ENCODE measurements at places on chromosomes 11 and 22.
A peak's percentile ranks its signal among the peaks of the same experiment; 100 is the strongest.

- no peak for DNase-seq
Measured at GRCh38 chr11:73866586-73866996, 10.1 kb downstream of the COA4 start.

DNA sequence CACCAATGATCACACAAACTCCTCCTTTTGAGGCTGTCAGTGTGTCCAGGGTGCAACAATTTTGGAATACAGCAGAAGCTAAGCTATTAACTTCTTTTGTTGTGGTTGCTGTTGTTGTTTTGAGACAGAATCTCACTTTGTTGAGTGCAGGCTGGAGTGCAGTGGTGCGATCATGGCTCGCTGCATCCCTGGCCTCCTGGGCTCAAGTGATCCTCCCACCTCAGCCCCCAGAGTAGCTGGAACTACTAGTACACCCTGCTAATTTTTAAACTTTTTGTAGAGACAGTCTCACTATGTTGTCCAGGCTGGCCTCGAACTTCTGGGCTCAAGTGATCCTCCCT, 22.0 kb downstream of the GSTT2B start:
- DNase-seq: no peak

GRCh38 chr22:28171115-28171514, 252.1 kb upstream of the PITPNB start:
- DNase-seq: no peak

GRCh38 chr11:39190751-39191150, 2268.7 kb downstream of the LRRC4C start:
- DNase-seq: no peak

DNA sequence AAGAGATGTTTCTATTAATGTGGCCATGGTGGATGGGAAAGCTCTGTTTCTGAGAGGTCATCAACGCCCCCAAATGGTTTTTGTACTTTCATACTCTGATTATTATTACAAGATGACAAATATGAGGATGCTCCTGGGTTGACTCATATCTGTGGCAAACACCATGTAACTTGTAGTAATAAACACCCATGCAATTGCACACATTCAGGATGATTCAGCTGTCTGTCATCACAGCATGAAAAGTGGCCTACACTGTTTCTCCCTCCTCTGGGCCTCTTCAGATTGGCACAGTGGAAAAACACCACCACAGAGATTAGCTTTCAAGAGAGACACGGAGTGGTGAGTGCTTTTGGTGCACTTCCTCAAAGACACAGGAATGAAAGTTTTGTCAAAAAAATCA, 85.4 kb downstream of the MTNR1B start:
- DNase-seq: no peak

GRCh38 chr22:35921777-35922176, 106.8 kb downstream of the RBFOX2 start:
- DNase-seq: peak; percentile 59

DNA sequence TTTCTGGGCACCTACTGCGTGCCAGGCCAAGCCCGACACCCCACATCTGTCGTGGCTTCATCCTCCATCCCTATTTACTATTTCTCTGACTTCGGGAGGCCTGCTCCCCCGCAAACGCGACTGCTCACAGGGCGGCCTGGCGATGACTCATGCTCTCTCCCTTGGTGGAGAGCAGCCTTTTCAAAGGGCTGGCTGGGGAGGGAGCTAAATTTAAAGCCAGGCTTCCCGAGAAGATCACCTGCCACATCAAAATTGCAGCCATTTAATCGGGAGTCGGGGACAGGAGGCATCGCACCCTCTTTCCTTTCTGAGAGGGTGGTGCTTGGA, 24.9 kb upstream of the SHISAL1 start:
- DNase-seq: no peak

DNA sequence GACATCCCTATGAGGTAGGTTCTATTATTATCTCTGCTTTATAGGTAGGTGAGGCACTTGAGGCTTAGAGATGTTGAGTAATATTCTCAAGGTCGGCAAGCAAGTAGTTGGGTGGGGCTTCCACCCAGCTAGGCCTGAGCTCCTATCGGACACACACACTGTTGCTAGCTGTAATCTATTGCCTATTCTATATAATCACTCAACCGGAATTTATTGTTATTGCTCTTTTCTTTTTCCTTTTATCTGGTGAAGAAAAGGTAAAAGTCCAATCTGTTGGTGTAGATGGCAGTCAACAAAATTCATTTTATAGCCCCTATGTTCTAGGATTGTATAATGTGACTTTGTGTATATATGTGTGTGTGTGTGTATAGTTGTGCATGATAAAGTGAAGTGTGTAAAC, 3.4 kb downstream of the OR9Q2 start:
- no peak for DNase-seq

DNA sequence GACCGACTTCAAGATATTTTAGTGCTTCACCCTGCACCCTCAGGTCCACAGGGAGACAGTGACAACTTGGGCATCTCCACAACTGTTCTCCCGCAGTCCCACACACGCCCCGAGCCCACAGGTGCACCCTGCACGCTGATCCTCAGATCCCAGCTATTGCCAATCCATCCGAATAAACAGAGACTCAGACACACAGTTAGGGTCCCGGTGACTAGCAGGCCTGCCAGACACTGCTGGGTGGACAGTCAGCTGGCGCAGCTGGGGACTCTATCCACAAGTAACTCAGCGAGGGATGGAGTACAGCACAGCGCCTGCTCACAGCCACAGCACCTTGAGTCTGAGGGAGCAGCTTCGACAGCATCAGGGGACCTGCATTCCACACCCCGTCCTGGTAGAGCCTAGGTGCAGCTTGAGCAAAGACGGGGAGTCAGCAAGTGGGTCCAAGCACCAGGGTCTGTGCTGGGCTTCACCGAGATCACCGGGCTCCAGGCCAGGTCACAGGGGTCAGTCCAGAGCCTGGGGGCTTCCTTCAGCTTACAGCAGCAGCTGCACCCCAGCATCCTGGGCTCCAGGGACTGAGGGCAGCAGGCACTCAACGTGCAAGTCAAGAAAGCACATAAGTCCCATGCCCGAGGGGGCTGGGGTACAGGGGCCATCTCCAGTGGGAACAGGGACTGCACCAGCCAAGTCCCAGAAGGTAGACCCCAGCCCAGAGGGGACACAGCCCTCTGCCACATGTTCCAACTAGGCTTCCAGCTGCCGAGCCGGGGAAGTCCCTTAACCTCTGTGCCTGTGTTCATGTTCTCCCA, 7.6 kb downstream of the RPL3 start:
- DNase-seq: no peak

- no peak for DNase-seq
Measured at GRCh38 chr22:28408709-28409108, 270.9 kb downstream of the TTC28 start.

DNA sequence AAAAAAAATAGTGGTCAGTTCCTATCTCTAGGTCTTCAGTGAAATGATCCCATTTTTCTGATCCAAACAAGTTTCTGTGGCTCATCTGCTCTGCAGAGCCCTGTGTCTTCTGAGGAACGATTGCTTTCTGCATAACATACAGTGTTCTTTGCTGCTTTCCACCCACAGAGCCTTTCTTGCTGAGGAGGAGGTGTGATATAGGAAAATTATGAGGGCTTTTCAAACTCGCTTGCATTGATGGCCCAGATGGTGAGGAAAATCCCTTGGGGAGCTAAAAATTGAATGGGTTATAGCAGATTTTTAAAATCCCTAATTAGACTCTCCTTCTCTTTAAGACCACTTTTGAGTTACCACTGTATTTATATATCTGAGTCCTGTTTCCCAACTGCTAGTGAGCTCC, 31.3 kb downstream of the JAM3 start:
- DNase-seq: no peak

GRCh38 chr11:61472282-61472681, 36.3 kb upstream of the LRRC10B start:
- DNase-seq: no peak

GRCh38 chr11:24755260-24755839, 258.5 kb downstream of the LUZP2 start:
- no peak for DNase-seq

DNA sequence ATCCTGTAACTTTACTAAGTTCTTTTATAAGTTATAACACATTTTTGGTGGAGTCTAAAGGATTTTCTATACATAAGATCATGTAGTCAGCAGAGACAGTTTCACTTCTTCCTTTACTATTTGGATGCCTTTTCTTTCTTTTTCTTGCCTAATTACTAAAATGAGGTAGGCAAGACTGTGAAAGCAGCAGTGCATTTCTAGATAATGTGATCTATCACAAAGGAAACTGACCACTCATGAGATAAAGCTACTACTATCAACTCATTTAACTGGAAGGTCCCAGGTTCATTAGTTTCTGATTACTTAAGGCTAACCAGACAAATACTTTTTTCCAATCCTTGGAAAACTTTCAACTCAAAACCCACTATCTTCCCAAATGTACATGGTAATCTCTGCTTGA, 196.2 kb upstream of the E2F8 start:
- DNase-seq: no peak

GRCh38 chr11:32575070-32575469, 8.6 kb upstream of the EIF3M start:
- DNase-seq: no peak

DNA sequence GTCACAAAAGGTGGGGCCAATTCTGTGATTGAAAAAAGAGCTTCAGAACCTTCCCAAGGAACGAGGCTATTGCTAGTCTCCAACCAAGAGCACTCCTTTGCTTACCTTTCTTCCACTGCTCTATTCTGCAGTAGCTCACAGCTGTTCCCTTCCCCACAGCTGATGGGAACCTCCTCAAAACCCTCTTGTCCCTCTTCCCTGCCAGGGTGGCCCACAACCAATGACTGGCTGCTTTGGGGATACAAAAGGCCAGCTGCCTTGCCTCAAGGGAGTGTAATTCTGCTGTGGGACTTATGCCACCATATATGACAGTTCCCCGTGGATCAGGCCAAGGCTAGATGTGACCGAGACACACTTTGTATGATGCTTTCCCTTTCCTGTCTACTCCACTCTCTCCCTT, 15.0 kb downstream of the KCNE3 start:
- no peak for DNase-seq

- no peak for DNase-seq
Measured at GRCh38 chr11:2088284-2088683, 50.9 kb downstream of the IGF2 start.

GRCh38 chr11:20881328-20882079, 212.1 kb downstream of the NELL1 start:
- no peak for DNase-seq

DNA sequence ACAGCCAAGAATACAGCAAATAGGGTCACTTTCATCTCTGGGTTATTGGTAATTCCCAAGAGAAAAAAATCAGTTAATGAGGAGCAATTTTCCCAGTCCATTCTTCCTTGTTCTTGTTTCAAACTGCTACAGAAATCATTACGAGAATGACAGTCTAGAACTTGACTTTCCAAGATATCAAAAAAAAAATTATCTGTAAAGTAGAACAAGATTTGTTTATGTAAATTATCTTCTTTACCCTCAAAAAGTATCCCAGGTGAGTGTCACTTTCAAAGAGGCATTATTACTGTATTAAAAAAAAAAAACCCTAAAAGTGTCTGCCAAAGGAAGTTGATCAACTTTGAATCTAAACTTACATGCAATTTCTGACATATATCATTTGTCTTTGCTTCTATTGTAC, at the start of gene OR5W2:
TSS of gene OR5W2 (minus strand) at position 101 of the 400 bp plus-strand sequence. CDS start at position 101, 0 bp downstream.
- no peak for DNase-seq

DNA sequence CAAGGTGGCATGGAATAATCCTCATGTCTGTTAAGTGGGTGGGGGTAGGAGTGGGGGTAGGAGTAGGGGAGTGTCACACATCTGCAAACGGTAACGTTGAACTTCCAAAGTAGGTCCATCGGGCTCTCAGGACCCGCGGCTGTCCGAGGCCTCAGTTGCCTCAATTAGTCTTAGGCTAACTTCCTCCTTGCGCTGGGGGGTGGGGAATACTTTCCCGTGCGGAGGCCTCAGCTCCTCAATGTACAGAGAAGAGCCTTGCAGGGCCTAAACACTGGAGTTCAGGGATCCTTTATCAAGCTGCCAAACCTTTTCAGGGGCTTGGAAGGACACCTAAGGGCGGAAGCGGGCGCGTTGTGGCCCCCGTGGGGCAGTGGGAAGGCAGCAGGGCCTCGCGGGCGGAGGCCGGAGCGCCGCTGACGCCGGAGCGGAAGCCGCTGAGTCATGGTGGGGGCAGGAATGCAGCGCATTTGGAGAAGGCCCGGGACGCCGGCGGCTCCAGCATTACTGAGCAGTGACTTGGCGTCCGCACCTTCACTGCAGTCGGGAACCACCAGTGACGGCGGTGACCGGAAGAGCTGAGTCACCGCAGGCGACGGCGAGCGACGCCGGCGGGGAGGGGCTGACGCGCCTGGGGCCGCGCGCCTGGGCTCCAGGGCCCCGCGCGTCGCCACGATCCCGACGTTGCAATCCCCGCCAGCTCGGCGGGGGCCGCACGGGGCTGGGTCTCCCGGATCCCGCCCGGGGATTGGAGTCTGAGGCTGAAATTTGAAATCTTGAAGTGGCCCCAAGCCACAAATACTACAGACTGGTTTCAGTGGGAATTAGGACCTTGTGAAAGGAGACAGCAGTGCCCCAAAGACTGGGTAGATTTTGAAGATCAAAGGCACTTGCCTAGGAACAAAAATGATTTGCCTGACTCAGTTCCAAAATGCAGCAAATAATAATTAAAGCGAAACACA, 20.2 kb upstream of the IPO7 start:
- DNase-seq: peak; percentile 80

GRCh38 chr22:19843107-19843856, 11.4 kb downstream of the GNB1L start:
- no peak for DNase-seq

DNA sequence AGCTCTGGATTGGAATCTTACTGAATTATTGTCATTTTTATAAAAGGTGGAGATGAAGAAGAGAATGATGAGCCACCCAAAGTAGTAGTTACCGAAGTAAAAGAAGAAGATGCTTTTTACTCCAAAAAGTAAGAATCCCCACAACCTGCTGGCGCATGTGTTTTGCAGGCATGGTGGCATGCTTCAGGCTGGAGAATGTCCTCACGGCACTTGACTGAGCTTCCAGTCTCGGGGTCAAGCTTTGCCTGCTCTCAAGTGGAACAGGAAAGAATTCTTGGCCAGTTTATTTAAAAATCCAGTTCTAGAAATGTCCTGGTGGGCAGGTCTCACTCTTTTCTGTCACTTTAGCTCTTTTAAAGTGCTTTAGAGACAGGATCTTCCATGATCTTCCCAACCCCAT, 17.5 kb downstream of the NUP50 start:
- DNase-seq: no peak

DNA sequence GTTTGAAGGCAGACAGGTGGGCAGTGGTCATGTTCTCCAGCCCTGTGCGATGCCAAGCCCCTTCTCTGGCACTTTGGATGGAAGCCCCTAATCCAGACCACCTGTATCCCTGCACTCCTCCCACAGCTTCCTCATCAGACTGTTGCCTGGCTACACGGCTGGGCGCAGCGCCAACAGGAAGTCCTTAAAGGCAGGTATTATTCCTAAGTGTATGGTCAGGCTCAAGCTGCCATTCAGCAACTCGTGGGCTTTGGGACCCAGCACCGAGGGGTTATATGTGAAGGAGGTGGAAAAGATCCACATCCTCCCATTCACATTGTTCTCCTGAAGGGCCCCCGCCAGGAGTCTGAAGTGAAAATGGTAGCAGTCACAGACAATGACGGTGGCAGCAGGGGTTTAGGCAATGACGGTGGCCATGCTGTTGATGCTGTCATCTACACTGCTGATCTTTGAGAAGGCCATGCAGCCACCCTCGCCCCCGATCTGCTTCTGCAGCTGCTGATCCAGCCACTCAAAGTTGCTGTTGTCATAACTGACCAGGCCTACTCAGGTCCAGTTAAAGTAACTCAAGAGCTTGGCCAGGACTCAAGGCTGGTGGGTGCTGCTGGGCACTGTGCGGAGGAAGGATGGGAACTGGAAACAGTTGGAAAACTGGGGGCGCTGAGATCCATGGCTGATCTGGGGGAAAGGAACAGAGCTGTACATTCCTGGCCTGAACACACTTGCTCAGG, 27.7 kb downstream of the OR6Q1 start:
- DNase-seq: no peak
